GM04503 (cell line): ENCODE measurements at places on chromosomes 16 and 17.

DNA sequence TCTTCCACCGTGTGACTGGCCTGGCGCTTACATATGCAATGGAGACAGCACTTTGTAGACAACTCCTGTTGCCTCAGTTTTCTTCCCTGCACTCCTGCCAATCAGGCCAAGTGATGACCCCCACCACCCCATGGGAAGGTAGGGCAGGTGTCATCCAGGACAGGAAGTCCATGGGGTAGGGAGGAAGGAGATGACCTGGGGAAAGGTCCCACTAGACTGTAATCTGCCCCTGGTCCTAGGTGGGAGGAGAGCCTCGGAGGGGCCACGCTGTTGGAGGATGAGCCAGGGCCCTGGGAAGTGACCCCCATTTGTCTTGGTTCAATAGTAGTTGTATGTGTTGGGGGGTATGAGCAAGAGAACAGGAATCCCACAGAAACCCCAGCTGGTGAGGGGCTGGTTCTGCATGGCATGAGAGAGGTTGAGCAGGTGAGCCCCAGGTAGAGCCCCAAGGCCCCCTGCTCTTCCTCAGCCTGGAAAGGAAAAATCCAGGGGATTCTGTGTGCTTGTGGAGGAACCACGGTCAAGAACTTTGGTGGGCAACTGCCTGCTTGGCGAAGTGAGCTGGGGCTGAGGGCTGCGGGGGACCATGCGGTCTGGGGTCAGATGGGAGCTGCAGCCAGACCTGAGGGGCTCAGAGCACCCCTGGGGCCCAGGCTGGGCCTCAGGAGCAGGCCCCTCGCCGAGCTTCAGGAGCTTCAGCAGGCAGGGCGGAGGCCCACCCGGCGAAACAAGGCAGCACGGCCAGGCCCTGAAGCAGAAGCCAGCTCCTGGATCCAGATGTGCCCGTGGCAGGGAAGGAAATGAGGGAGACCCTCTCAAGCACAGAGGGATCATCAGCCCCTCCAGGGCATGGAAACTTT, 50.7 kb downstream of the NT5M start:
- no peak for DNase-seq

GRCh38 chr17:43359469-43360110, 39.2 kb upstream of the ARL4D start:
- DNase-seq: no peak

DNA sequence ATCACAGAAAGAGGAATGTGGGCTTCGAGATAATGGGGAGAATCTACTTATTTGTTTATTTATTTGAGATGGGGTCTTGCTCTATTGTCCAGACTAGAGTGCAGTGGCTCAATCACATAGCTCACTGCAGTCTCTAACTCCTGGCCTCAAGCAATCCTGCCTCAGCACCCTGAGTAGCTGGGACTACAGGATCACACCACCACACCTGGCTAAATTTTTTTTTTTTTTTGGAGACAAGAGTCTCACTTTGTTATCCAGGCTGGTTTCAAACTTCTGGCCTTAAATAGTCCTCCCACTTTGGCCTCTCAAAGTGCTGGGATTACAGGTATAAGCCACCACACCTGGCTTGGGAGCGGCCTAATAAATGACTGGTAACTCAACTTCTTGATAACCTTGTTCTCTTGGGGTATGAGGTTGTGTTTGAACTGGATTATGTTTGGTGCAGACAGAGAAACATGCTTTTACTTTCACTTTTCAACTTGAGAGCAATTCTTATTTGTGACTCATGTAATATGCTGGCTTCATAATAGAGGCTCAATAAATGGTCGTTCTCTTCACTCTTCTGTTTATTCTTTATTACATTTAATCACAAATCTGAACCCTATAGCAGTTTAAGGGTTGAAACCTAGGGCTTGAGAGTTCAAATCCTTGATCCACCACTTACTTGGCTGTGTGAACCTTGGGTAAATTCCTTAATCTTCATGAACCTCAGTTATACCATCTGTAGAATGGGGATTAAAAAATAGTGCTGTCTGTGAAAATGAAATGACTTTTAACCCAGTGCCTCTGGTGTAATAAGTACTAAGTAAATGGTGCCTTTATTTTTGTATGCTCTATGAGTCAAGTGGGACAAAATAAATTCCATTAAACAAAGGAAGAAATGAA, 129.1 kb upstream of the HS3ST2 start:
- no peak for DNase-seq

GRCh38 chr16:66197668-66198278, 168.7 kb upstream of the CDH5 start:
- DNase-seq: no peak

DNA sequence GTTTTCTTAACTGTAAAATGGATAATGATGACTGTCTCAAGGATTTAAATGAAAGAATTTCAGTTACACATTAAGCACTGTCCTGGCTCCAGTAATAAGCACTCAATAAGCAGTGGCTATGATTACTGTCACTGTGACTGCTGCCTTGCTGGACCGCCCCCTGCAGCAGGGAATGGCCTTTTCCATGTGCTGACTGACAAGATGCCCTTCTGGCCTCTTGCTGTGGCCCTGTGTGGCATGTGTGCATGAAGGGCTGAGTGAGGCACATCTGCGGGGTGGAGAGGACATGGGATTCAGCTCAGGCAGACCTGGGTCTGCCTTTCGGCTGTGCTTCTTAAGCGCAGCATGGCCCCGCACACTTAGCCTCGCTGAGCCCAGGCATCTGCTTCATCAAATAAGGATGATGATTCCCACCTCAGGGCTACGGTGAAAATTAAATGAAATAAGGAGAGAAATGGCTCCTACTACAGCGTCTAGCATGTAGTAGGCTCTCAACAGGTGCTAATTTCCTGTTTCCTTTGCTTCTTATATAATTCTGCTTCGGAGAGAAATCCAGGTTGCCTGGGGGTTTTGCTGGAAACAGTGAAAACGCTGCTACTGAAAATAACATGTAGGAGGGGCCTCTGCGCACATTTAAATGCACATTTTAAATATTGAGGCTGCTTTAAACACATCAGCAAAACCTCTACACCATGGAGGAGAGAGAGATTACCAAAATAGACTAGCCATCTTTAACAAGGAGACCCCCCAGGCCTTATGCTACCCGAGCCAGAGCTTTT, 183.9 kb downstream of the PARN start:
- no peak for DNase-seq

DNA sequence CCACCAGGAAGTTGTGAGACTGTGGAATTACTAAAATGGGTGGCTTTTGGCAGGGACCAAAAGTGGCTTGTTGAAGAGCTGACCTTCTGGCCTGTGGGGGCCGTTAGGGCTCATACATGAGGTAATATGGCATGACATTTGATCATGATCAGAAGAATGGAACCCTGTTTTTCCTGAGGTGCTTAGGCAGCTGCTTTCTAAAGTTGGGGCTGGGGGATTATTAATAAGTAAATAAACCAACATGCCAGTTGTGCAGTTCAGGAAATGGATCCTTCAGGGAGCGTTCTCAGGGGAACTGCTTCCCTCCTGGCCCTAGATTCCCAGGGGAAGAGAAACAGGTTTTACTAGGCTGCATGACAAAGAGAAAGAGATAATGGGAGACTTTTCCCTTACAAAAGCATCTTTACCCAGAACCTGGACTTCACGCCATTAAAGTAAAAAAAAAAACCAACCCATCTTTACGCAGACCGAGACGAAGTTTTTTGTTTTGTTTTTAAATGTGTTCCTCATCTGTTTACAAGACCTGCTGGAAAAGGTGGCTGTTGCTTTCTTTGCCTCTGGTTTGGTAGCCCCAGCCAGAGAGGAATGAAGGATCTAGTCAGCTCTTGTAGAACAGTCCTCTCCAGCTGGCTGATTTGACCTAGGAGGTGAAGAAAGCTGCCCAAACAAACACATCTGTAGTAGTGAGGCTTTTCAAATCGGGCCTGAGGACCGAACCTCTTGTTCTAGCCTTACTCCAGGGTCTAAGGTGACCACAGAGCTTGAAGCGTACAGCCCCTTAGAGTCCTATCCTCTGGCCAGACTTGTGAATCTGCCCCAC, 22.7 kb downstream of the YPEL2 start:
- DNase-seq: no peak

DNA sequence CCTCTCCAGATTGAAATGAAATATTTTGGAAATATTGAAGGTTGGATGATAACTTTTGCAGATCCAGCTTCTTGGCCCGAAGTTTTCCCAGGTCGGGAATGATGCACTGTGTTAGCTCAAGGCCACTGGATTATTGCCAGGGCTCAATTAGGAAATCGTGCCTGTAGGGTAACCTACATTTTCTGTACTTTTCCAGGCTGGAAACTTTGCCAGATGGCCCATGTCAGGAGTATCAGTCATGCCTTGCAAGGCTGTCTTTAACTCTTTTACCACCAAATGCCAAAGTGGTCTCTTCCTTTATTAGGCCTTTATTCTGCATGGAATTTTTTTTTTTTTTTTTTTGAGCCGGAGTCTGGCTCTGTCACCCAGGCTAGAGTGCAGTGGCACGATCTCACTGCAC, 8.9 kb upstream of the SEC14L1 start:
- no peak for DNase-seq

DNA sequence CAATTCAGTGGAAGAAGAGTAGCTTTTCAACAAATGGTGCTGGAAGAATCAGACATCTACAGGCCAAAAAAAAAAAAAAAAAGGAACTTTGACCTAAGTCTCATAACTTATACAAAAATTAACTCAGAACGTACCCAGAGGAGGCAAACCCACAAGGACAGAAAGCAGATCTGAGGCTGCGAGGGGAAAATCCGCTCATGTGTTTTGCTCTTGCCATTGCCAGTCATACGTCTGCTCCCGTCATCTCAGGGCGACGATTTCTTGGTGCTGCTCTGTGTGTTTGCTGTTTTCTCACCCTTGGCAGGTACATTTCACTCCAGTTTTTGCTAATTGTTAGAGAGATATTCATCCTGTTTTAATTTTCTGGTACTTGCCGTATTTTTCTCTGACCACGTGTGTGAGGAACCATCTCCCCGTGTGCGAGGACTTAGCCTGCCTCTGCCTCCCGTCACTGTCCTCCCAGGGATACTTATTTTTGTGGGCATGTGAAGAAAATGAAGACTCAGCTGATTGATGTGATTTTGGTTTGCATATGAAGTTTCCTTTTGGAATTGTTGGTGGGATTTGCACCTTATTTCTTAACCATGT, 33.4 kb upstream of the ACSF3 start:
- DNase-seq: no peak

- DNase-seq: no peak
Observed at GRCh38 chr16:88763502-88764053, 21.4 kb downstream of the PIEZO1 start.

DNA sequence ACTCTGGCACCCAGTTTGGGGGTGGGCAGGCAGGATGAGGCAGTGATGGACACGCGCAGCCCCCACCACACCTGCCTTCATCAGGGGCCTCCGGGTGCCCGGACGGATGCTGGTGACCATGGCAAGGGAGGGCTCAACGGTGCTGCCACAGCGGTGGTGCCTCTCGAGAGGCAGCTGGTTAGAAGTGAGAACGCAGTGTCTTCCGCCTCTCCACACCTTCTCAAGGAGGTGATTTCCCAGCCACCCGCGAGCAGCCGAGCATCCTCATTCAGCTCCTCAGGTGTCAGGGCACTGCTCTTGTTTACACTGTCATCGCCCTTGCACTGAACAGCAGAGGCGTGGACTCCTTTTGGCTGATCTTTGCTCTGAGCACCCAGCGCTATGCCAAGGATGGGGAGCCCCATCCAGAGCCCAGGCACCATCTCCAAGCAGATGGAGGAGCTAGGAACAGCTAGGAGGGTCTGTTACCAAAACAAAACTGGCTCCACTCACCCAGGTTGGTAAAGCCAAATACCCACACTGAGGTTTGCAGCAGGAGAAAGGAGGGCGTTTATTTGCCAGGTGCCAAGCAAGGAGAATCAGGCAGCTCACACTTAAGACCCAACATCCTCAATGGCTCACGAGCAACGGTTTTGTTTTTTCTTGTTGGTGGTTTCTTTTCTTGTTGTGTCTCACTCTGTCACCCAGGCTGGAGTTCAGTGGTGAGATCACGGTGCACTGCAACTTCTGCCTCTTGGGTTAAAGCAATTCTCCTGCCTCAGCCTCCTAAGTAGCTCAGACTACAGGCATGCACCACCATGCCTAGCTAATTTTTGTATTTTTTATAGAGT, 174.3 kb upstream of the TNRC6C start:
- DNase-seq: no peak

- no peak for DNase-seq
Observed at GRCh38 chr17:41793784-41794539, 7.5 kb upstream of the JUP start.

DNA sequence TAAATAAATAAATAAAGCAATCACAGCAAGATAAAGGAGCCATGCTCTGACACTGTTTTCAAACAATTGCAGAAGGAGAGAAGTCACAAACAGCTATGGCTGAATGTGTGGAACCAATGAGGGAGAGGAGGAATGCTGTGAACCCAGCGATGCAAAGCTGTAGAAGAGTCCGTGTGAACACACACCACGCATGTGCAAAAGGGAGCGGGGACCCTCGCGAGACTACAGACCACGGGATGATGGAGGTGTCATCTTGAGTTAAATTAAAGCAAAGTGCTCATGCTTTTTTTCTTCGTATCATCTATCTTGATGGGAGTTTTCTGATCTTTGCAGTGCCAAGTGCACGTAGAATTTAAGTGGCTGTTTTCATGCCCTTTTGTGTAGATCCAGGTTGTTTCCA, 123.8 kb upstream of the CDH5 start:
- DNase-seq: no peak

DNA sequence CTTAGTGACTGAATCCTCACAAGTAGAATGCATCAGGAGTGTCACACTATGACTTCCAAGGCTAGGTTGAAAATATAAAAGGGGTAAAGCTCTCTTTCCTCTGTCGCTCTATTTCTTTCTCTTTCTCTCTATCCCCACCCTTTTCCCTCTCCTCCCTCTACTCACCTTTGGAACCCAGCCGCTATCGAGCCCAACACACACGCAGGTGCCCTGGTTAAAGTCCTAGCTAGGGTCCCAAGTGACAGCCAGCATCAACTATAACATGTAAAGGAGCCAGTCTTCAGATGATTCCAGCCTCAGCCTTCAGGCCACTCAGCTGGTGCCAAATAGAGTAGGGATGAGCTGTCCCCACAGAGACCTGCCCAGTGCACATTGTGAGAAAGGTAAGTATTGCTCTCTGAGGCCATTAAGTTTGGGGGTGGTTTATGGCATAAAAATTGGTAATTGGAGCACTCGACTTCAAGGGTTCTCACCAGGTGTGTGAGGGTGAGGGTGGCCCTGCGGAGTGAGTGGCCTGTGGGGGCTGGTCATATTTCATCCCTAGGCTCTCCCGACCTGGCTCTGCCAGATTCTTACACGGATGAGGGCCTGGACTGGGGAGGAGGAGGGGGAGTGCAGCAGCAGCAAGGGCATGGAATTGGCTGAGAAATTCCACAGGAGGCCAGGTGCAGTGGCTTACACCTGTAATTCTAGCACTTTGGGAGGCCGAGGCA, 14.9 kb upstream of the C16orf54 start:
- no peak for DNase-seq

DNA sequence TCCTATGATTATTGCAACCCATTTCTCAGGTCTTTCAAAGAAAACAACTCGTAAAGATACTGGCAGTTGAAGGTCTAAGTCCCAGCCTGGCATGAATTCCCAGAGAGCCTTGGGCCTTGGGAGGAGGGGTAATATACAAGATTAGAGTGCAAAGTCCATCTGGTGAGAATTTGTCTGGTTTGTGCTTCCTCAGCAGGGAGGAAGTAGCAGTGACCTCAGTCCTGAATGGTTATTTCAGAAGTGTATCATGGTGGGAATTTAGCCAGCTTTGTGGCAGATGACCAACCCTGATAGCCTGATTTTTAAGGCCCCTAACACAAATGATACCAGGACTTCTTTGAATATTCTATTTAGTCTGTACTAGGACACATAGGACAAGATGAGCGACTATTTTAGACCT, 151.2 kb upstream of the TBX2 start:
- no peak for DNase-seq
